Iris pigment epithelial cell (primary cell): ENCODE measurements at places on chromosomes 2 and 18.

GRCh38 chr2:96957244-96957643 is 29.1 kb downstream of the FAM178B start:
- no peak for DNase-seq

DNA sequence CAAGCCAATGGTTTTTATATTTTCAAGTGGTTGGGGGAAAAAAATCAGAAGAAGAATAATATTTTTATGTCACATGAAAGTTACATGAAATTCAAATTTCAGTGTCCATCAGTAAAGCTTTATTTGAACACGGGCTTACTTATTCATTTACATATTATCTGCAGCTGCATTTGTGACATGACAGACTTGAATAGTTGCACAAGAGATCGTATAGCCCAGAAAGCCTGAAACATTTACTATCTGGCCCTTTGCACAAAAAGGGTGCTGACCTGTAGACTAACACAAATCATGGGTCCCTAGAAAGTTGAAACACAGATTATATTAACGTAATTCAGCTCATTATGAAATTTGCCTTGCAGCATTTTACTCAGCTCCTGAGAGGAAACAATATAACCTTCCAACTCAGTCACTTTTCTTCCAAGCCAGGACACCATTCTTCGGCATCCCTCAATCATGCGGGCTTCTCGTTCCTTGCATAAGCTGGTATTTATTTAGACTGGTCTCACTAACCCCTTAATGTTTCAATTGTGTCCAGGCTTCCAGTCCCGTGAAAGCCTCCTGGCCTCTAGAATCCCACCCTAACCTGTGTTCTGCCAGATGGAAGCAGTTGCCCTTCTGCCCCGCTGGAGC is 402.7 kb downstream of the SETBP1 start:
- DNase-seq, result no peak

DNA sequence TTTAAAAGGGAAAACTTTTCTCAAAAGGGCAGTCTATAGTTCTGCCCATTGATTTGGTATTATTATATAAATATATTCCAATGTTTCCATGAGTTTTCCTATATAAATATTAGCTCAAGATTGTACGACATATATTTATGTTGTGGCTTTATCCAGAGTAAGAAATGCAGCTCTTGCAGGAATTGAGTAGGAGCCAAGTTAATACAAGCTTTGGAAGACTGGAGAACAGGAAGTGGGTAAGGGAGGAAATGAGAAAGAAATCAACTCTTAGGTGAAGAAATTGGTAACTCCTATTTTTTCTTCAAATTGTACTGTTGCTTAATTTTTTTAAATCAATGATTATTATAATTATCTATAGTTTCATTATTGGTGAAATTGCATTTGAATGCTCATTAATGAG is 105.4 kb upstream of the FAM117B start:
- peak; percentile 77 for DNase-seq

- DNase-seq, result no peak
These were observed 19.3 kb upstream of the TANC1 start for GRCh38 chr2:158948964-158949699.

- no peak for DNase-seq
These were observed 11.9 kb upstream of the CCNT2 start for GRCh38 chr2:134906726-134907125.

DNA sequence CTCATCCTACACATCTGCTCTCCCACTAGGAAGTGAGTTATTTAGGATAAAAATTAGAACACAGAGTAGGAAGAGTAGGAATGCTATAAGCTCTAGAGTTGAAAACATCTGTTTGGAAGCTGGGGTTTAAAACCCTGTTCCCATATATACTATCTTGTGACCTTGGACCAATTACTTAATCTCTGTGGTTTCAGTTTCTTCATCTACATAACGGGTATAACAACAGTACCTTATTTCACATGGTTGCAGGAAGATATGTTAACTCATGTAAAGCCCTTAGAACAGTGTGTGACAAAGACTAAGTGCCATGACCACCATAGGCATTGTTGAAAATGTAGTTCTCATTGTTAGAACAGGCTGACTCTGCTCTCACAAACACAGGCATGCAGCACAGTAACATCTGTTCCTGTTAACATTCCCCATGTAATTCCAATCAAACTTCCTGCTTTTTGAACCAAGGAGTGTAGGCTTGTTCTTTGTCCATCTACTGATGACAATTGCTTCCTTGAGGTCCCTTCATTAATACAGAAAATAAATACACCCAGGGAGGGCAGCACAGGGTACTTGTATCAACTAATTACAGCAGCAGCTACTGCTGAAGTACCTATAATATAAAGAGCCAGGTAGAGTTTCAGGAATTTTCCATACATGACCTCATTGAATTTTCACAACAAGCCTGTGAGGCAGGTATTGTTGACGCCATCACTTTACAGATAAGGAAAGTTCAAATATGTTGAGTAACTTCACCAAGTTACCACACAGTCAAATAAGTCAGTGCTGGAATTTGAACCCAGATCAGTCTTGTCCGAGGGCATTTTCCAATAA is 204.2 kb downstream of the L3MBTL4 start:
- no peak for DNase-seq

DNA sequence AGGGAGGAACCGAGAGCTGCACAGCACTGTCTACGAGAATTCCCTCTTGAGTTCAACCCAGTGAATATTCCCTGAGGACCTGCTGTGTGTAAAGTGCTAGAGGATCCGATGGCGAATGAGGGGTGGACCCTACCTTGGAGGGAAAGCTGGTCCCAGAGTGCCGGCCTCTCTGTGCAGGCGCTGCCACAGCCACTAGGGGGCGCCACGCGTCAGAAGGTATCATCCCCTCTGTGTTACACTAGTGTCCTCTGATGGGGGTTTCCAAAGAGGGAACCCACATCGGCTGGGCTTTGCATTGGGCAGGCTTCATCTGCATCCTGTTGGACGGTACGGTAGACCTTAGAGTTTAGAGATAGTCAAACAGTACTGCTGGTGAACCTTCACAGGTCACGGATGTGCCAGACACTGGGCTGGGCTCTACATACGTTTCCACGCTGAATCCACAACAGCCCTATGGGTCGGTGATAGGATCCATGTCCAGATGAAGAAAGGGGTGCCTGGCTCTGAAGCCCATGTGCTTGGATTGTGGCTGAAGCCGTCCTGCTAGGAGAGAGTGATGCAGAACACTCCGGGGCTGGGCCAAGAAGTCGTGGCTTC is 39.0 kb downstream of the COA5 start:
- no peak for DNase-seq

- DNase-seq, result no peak
These were observed 42.9 kb downstream of the NCK2 start for GRCh38 chr2:105787376-105788318.

GRCh38 chr18:58447402-58448095 is 181.3 kb downstream of the ALPK2 start:
- DNase-seq, result peak; percentile 26

DNA sequence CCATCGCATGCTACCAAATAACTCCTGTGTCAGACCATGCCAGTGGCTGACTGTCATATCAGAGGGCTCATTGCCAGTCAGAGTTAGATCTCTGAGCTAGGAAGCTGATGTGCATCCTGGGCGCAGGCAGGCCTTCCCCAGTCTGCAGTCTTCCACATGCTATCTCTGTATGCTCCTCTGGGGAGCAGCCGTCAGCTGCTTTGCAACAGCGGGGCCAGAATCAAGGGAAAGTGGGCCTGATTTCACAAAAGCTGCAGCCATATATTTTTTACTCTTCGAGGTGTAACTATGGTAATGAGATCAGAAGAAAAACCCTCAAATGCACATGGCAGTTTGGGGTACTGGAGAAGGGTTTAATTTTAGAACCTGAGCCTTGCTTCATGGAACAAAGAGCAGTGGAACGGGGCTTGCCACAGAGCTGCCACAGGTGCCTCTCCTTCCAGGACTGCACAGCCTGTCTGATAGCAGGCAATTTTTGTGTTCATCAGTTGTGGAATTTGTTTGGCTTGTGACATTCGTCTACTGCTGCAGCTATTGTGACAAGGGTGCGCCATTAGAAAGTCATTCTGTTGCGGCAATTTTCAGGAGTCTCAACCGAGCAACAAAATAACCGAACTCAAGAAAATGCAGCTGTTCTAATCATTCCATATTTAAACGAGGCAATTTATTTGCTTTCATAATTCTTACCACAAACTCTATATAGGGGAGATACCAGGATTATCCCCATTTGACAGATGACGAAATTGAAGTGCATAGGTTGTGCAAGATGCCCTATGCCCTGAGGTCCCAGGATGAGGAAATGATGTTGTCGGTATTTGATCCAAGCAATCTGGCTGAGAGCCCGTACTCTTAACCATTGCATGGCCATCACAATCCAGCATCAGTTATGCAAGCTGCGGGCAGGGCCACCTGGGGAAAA is 109.6 kb upstream of the CYRIA start:
- DNase-seq, result peak; percentile 46

GRCh38 chr2:204024503-204024902 is 87.9 kb downstream of the ICOS start:
- peak; percentile 46 for DNase-seq

DNA sequence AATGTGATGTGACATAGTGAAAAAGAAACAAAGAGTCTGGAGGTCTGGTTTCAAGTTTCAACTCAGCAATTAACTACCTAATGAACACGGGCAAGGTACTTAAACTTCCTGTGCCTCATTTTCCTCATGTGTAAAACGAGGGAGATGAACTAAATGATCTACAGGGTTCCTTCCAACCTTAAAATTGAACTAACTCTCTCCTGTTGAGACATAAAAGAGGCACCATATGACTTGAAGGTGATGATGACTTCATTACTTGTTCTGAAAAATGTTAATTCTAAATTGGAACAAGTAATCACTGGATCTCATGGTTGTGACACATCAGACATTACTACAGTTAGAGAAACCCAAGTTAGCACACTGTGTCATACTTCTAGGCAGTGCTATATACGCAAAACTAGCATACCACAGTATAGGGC is 8.9 kb upstream of the REL start:
- no peak for DNase-seq

DNA sequence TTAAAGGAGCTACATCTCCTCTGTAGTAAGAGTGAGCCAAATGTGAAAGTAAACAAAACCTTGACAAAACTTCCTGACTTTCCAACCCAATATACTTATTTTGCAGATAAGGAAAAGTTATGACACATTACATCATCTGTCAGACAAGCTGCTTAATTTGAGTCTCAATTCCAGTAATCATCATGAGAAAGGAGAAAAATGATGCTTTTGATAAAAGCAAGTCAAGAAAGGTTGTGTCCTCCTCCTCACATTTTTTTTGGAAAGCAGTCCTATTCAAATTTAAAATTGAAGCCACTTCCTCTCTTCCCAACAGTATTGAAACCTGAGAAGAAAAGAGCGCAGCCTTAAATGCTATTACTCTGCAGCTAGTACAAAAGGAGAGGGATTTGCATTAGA is 519.6 kb downstream of the LRP1B start:
- peak; percentile 51 for DNase-seq

DNA sequence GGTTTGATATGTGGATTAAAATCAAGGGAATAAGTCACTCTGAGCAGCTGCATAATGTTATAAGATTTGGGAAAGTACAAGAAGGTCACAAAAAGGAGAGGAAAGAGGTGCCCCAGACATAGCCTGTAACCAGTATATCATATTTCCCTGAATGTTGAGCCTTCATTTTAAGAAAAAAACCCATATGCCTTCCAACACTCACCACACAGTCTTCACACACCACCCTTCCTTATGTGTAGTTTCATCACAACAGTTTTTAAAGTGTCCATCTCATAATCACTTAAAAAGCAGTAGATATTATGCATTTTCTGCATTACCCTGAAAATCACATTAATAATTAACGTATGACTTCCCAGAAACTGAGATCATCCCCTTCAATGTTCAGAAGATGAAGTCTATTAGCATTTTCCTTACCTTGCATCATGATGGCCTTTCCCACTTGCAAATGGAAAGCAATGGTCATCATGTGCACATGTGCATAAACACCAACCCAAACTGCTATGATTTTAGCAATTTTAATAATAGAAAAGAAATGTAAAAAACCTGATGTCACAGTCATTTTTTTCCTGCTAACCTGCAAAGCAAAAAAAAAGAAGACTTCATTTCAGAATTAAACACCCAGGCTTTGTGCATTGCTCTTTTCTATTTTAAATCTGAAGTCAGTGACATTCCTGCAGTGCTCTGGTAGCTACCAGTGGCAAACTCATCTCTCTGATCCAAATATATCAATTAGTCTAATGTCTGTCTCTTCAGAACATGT is 465.0 kb downstream of the SUCLG1 start:
- DNase-seq, result no peak

DNA sequence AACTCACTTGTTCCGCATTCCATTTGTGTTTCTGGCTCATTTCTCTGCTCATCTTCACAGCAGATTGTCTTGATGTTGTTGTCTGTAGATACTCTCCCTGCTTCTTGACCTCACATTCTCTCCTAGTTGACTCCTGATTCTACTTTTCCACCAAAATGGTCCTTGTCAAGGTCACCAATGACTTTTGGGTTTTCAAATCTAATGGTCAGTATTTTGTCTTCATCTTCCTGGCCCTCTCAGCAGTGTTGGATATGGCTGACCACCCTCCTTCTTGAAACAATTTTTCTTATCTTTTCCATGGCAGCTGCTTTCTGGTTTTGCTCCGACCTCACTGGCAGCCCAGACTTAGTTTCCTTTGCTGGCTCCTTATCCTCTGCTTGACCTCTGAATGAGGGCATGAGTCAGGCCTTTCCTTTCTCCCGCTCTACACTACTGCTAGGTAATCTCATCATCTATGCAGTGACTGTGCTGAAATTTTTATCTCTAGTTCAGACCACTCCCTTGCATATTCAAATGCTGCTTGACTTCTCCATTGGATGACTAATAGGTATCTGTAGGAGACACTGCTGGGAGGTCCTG is 386.6 kb upstream of the SPRED2 start:
- DNase-seq, result peak; percentile 2

DNA sequence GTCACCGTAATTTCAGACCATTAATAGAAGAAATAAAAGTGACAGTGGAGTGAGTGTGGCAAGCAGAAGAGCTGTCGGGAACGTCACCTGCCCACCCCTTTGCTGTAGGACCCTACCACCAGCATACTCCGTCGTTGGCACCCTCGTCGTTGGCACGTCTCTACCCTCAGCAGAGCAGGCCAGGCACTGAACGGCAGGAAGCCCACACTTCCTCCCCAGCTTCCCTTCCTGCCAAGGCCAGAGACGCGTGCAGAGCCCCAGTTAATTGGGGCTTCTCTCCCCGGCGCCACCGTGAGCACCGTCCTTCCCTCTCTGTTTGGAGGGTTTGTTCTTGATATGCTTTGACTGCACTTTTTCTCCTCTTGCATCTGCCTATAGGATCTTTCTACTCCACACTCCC is 27.0 kb upstream of the NFATC1 start:
- no peak for DNase-seq
